Esophagus squamous epithelium (tissue), 5 donors: ENCODE measurements at places on chromosomes 1 and 21.

- DNase-seq, result no peak
These were observed 14.0 kb downstream of the LAPTM5 start for GRCh38 chr1:30743584-30744059.

- no peak for DNase-seq
These were observed 60.5 kb downstream of the C21orf91 start for GRCh38 chr21:17758683-17759082.

DNA sequence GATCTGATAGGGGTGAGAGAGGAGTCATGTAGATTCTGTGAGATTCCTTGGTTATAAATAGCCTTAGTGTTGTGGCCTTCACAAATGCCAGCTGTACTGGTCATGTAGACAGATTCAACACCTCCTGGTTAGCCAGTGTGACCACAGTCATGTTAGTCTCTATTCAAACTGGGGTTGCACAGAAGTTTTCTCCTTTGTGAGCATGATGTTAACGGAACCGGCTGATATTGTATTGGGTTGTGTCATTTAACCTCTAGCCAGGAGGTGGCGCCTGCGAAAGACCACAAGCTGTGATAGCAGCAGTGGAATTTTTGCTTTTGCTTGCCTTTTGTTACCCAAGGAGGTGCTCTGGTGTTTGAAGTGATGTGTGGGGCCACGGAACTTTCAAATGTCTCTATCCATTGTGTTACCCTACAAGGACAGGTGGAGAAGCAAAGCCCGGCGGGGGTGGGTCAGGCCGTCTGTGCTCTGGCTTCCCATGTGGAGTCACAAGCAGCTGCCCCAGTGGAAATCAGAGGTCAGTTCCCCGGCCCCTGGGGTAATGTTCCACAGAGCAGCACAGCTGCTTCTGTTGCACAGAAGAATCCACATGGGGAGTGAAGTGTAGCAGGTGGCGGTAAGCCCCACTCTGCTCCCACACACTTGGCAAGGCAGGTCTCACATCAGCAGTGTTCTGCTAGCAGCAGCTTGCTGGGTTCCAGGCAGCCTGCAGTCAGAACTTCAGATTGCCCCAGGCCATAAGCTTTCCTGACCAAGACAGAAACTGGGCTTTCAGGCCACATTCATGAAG is 112.6 kb downstream of the ADAMTS1 start:
- no peak for DNase-seq

- DNase-seq, result no peak
These were observed 79.2 kb upstream of the RALGPS2 start for GRCh38 chr1:178645808-178646200.

GRCh38 chr1:69528376-69528775 is 39.3 kb upstream of the LRRC7 start:
- no peak for DNase-seq

GRCh38 chr1:185404291-185404690 is 87.2 kb upstream of the IVNS1ABP start:
- no peak for DNase-seq

- DNase-seq, result no peak
These were observed 169.7 kb upstream of the UBE2U start for GRCh38 chr1:64033667-64034220.

DNA sequence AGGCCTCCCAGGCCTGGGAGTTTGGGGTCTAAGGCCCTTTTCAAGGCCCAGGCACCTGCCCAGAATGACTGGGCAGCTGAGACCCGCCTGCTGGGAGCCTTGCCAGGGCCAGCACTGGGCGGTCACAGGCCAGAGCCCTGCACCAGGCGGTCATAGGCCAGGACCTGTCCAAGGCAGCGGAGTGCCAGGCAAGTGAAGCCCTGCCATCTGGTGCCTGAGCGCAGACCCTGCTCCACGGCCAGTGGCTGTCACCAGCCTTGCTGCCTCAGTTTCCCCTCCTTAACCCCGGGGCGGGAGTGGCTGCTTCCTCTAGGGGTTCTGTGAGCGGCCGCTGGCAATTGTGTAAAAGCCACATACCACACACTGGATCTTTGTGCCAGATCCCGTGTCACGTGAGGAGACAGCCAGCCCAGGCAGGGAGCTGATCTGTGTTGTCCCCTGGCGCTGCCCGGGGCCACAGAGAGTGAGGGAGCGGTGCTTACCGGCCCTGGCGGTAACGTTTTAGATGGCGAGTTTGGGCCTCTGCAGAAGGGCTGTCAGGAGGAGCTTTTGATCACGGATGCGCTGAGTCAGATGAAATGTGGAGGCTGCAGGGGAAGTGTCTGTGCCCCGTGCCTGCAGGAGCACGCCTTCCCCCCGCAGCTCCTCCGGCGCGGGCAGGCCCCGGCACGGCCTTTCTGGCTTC is 4.6 kb downstream of the COL18A1 start:
- no peak for DNase-seq

DNA sequence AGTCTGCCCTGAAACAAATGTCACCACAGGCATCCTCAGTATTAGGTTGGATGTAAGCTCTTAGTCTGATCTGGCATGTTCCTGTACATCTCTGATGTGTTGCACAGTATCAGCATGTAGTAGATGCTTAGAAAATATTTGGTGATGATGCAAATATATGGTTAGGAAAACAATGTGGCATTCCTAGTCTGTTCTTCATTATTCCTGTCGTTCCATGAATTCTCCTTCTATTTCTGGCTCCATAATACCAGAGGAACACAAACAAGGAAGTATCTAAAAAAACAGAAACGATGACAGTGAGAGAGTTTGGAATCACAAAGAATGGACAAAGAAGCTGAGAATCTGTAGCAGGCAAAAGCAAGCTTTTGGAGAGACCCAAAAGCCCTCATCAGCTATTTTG is 236.6 kb downstream of the HHAT start:
- no peak for DNase-seq

- no peak for DNase-seq
These were observed 2.6 kb downstream of the C1orf21 start for GRCh38 chr1:184389446-184389845.

GRCh38 chr1:192945390-192946130 is 113.6 kb downstream of the UCHL5 start:
- DNase-seq, result no peak

GRCh38 chr1:204927673-204928641 is 57.3 kb downstream of the NFASC start:
- no peak for DNase-seq

DNA sequence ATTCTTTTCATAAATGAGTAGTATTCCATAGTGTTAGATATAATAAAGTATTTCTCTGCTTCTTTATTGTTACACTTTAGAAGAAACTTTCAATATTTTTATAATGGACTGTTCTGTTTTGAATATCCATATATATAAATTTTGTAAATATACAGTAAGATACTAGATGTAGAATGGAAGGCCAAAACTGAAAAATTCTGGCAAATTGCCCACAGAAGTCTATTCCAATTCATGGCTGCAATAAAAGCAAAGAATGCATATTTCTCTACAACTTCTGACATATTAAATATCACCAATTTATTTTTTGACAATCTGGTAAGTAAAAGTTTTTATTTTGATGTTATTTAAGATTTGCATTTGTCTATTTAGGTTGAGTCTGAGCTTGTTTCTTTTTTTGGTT is 532.5 kb downstream of the NCAM2 start:
- no peak for DNase-seq

DNA sequence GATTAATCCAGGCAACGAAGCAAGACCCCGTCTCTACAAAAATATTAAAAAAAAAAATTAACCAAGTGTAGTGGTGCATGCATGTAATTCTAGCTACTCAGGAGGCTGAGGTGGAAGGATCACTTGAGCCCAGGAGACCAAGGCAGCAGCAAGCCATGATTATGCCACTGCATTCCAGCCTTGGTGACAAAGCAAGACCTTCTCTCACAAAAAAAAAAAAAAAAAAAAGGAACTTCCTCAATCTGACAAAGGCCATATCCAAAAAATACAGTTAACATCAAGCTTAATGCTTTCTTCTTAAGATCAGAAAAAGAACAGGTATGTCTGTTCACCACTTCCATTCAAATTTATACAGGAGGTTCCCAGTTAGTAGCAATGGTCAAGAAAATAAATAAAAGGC is 54.4 kb downstream of the EVI5 start:
- DNase-seq, result no peak

DNA sequence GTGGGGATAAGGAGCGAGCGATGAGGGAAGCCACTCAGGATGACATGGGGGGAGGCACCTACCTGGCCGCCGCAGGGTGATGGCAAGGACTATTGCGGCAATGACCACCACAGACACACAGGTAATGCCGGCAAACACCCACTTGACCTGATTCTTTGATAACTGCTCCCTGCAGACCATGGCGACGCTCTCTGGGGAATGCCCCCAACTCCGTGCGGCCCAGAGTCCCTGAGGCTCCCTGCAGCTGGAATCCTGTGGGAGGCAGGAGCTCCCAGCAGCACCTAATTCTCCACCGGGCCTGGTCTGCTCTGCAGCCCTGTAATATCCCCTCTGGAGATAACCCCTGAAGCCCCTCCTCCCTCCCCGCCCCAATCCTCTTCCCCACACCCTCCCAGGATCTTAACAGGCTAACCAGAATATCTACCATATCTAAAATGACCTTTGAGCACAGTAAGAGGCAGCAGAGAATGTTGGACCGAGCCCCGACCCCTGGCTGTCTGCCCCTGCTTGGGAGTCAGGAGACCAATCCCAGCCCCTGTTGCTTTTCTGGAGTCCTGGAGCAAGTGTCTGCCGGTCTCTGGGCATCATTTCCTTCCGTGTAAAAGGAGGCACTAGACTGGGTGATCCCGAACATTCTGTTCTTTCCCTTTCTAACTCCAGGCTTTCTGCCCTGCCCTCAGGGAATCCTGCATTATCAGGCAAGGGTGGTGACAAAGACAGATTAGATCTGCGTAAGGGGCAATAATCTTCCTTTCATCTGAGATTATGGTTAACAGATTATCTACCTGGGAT is at the start of gene FAM151A:
Gene FAM151A (minus strand): TSS at position 310 of the 792 bp plus-strand sequence. CDS start 130 bp downstream, at position 180.
- no peak for DNase-seq
